Activated CD4-positive, alpha-beta T cell treated with anti-CD3 and anti-CD28 coated beads for 48 hours (primary cell): ENCODE measurements at places on chromosomes 12 and 14.

GRCh38 chr12:104768033-104768432 is 190.1 kb downstream of the SLC41A2 start:
- DNase-seq = no peak

DNA sequence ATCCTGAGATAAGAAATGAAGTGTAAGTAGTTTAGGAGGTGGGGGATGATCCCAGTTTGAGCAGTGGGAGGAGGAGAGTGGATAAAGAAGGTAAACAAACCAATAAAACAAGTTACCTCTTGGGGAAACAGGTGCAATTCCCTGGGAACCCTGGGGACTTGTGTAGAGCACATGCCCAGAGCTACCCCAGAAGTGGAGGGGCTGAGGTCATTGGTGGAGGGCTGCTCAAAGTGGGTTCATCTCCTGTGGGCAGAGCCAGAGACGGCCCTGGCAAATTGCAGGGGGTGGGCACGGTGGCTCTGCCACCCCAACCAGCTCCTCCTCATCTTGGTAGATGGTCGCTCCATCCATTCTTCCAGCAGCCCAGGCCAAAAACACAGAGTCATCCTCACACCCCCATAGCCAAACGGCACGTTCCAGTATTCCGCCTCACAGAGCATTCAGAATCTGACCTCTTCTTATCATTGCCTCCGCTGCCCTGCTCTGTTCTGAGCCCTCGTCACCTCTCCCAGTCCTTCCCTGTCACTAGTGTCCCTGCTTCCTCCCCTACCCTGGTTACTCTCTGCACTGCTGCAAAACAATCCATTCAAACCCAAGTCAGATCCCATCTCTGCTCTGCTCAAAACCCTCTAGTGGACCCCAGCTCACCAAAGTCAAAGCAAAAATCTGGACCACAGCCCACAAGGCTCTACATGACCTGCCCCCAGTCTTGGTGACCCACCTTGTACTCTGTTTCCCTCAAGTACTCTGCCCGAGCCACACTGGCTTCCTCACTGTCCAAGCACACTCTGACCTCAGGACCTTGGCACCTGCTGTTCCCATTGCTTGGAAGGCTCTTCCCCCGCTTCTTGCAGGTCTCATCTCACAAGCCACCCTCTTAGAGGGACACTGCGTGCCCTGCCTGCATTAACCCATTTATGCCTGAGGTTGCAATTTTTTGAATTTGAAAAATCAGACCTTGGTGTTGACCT is 5.5 kb downstream of the CYP46A1 start:
- DNase-seq = no peak

DNA sequence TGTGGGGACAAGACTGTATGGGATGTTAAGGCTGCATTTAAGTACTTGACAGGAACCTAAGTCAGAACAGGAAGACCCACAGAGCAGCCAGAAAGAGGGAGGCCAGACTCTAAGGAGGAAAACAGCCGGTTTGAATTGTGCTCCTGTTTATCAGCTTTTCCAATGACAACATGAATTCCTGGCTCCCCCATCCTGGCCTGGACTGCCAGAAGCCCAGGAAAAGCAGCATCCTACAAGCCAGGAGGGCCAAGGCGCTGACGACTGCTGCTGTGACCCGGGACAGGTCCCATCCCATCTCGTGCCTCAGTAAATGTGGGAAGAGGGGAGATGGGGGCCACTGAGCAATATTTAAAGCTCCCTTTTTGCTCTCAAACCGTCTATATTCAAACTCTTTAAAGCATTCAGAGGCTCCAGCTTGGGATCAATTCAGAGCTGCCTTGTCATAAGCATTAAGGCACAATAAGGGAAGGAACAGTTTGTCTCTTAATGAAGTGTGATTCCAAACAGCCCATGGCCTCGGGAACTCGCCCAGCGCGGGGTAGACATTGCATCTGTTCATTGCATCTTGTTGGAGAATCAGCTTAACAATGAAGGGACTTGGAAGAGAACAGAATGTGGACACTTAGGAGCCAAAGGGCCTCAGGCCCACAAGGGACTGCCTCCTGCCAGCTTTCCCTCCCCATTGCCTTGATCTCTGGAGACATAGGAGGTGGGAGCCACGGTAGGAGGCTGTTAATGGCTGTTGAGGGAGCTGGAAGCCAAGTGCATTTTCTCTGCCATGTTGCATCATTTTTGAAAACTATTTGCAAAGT is 49.6 kb downstream of the CMKLR1 start:
- no peak for DNase-seq

DNA sequence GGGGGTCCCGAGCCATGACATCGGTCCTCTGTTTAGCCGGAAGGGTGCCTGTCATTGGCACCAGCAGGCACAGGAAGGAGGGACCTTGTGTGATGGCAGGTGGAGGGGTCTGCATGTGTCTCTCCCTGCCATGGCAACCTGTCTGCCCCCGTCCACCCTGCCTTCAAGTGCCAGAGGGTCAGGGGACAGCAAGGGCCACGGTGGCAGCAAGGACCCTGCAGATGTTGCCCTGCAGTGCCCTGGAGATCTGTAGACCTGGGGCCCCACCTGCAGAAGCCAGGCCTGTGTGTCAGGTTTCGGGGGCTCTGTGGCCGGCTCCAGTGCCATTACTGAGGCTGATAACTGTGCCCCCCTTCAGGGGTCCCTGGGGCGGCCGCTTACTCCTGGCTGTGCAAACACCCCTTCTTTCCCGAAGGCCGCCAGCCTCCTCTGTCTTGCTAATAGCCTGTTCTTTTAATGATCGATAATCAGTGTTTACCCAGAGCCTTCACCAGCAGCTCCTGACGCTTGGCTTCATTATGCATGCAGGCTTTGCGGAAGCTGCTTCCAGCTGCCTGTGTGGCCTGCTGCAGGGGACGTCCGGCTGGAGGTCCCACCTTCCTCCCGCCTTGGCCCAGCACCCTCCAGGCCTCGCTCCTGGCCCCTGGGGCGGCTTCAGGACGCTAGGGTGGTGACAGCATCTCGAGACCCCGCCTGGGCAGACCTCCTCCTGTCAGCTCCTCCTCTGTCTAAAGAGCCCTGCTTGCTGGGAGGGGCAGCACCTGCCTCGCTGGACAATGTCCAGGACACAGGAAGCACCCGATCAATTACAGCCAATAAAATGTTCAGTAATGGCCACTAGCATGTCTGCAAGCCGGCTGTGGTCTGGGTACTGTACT is 153.0 kb downstream of the KIF26A start:
- DNase-seq = no peak
